ENCODE measurements at places on chromosomes 4 and X. TPM values are rescaled to one million over a fixed set of nuclear protein-coding genes. Genes with fewer than 3 reads are reported as not detected.

The WNK3 gene
- total RNA-seq, result 3.3 TPM

The ENPEP gene
- not detected for total RNA-seq

The MAGEA11 gene
- total RNA-seq, result not detected

The ZNF711 gene
- total RNA-seq, result not detected

The GABRQ gene
- not detected for total RNA-seq

The BTK gene
- total RNA-seq, result not detected

The EPHA5 gene
- not detected for total RNA-seq

The MAGEB17 gene
- total RNA-seq, result 0.55 TPM

The RASL11B gene
- not detected for total RNA-seq

The RNF175 gene
- total RNA-seq, result not detected

The TNIP2 gene
- total RNA-seq, result 74.0 TPM

The PUDP gene
- 12.4 TPM for total RNA-seq

The ZDHHC15 gene
- total RNA-seq, result not detected

The MAGEE2 gene
- total RNA-seq, result not detected

The ATP6AP1 gene
- total RNA-seq, result 132 TPM

- DNase-seq, result no peak
These were observed 1283.4 kb downstream of the PCDH7 start for GRCh38 chr4:32003548-32003947.

DNA sequence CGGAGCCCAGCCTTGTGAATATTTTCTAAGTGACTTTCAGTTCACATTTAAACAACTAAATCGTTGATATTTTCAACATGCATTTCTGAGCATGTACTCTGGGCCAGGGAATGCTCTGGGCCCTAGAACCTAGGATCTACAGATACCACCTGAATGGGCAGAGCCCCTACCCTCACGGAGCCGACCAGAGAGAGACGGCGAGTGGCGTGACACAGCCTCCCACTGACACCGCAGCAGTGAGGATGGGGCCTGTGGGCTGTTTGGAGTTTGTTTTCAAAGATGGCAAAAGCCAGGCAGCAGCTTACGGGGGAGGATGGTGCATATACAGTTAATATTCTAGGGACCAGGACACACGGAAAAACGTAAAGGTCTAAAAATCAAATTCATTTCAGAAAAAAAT lies 17.7 kb downstream of the NELFA start:
- DNase-seq, result no peak

DNA sequence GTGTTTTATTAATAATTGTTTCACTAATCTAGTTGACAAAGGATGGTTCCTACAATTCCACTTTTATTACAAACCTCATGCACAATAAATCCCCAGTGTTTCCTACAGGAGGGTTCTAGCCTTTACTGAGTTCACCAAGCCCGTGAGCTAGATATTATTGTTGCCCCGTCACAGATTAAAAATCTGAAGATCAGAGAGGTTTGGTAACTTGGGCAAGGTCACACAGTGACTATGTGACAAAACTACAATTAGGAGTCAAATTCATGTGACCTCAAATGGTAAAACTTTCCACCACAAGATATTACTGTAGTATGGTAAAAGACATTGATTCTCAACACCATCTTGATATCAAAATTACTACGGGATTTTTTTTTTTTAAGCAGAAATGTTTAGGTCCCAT lies 124.6 kb downstream of the BTC start:
- no peak for DNase-seq

DNA sequence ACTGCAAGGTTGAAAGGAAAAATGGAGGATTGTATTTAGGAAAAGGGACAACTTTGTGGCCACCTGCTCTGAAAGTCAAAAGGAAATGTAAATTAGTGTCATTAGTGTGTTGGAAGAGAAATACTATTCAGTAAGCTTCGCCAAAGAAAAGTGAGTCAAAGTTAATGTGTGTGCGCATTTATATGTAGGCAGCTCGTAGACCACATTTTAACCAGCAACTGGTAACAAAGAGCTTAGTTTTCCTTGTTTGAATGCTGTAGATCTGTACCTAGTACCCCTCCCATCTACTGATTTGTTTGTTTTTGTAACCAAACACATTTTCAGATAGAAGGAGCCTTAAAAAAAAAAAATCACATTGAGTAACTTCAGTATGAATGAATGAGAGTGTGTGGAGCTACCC lies 69.3 kb downstream of the GPAT3 start:
- DNase-seq, result no peak

DNA sequence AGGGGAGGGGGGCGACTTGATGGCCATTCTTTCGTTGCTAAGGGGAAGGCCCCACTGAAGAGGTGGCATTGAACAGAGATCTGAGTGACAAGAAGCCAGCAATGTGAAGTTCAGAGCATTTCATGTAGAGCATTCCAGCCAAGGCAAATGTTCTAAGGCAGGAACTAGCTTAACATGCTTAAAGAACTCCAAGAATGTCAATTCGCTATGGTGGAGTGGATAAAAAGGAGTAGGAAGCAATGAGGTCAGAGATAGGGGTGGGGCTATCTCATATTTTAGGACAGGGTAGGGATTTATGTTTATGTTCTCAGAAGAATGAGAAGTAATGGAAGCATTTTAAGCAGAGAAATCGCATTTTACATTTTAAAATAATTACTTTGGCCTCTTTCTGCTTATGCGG lies 130.9 kb downstream of the TTC29 start:
- peak; percentile 0 for DNase-seq

DNA sequence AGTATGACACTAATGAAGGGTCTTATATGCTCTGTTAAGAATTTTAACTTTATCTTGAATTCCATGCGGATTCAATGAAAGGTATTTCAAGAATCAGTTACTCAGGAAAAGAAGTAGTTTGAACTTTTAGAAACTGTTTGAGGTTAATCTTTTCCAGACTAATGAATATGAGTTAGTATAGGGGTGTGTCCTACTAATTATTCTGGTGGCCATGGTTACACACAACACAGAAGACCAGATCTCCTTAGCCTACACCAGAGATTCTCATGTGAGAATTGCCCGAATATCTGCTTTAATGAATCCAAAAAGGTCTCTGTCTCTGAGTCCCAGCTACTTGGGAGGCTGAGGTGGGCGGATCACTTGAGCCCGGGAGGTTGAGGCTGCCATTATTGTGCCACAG lies 100.4 kb downstream of the MMRN1 start:
- no peak for DNase-seq

GRCh38 chrX:72478853-72479252 lies 93.8 kb downstream of the HDAC8 start:
- DNase-seq, result no peak

DNA sequence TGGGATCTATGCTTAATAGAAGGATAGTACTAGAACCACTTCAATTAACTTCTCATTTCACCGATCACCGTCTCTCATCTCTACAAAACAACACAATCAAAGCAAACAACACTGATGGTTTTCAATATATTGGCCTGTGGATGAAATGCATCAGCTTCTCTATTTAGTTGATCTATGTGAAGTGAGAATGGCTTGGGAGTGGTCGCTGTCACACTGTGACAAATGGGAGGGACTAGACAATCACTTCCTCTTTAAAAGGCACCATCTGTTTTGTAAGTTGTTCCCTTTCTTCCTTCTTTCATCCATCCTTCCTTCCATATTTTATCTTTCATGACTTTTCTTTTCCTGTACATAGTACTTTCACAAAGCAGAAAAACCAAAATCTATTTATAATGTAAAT lies 23.9 kb upstream of the NWD2 start:
- DNase-seq, result no peak

GRCh38 chr4:77349364-77349763 lies 192.4 kb downstream of the CCNG2 start:
- DNase-seq, result no peak

GRCh38 chr4:152590179-152591031 lies 54.5 kb upstream of the FBXW7 start:
- DNase-seq, result peak; percentile 77

- DNase-seq, result no peak
These were observed 455.3 kb downstream of the ACTRT1 start for GRCh38 chrX:127596882-127597281.

- peak; percentile 18 for DNase-seq
These were observed 333.3 kb downstream of the PDGFC start for GRCh38 chr4:156638334-156638733.

GRCh38 chrX:7775987-7776386 lies 67.0 kb upstream of the VCX start:
- no peak for DNase-seq

- no peak for DNase-seq
These were observed 1934.2 kb upstream of the IGFBP7 start for GRCh38 chr4:59044286-59044900.

DNA sequence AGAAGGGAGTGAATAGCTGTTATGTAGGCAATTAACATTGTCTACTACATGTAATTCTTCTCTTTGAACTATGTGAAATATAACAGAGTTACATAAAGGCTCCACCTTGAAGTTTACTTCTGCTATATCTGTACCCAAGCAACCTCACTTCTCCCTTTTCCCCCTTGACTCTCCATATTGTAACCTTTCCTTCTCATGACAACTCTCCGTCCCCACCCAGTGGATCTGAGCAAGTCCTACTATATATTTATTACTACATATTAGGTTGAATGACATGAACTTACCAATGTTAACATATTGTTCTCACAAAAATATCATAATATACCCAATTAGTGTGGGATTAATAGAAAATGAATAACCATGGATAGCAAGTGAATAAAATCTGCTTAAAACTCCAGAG lies 93.2 kb upstream of the ATP8A1 start:
- no peak for DNase-seq

DNA sequence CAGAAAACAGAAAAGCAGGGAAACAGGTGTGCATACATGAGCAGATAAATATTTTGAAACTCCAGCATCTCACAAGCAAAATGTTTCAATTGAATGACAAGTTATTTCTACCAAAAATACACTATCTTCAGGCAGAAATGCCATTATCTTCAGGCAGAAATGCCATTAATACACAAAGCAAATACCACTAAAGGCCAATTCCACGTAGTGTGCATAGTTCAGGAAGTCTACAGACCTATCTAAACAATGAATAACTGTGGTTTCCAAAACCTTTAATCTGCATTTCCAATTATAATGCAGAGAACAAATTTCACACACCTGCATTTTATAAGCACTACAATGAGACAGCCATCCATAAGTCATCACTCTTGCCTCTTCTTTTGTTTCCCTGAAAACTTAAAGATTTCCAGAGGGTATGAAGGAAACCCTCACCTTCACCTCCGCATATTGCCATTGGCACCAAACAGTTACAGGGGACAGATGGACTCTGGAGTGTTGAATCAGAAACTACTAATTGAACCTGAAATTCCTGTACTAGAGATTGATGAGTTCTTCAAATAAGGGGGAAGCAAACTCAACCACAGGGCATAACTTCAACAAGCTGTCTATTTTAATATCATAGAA lies 179.0 kb downstream of the PDGFC start:
- DNase-seq, result no peak

- DNase-seq, result peak; percentile 20
These were observed 105.6 kb downstream of the APOOL start for GRCh38 chrX:85109235-85109634.

GRCh38 chrX:154605566-154605965 lies 13.5 kb downstream of the CTAG1B start:
- no peak for DNase-seq

GRCh38 chr4:104728380-104729122 lies 233.9 kb upstream of the CXXC4 start:
- peak; percentile 92 for DNase-seq

DNA sequence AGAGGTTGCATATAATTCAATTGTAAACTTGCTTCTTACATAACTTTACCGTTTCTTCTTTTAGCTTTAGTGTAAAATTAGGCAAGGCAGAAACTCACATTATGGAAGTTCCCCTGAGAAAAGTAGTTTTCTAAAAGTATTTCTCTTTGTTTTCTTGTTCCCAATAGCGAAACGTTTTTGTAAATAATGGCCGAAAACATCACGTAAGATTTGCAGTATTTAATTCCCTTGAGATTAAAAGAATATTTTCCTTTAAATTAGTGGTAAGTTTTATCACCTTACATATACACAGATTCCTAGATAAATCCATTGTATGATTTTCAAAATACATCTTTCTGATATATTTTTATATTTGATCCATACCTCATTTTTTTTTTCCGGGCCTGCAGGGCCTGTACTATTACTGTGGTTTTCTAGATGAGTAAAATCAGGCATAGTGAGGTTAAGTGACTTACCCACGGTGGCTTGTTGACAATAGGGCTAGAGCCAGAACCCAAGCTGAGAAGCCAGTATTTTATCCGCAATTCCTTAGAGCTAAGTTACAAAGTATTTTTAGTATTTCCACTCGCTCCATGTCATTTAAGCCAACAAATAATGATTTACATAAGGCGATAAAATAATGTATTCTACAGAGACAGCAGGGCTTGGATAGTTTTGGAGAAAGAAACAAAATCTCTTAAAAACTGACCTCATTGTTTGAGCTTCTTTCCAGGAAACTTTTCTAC lies 82.2 kb upstream of the VEGFC start:
- no peak for DNase-seq

GRCh38 chrX:46715530-46715929 lies 43.4 kb downstream of the SLC9A7 start:
- no peak for DNase-seq

- no peak for DNase-seq
These were observed 76.6 kb downstream of the ZNF182 start for GRCh38 chrX:47927212-47927611.

GRCh38 chr4:107444-108429 lies 16.6 kb upstream of the ZNF718 start:
- no peak for DNase-seq

DNA sequence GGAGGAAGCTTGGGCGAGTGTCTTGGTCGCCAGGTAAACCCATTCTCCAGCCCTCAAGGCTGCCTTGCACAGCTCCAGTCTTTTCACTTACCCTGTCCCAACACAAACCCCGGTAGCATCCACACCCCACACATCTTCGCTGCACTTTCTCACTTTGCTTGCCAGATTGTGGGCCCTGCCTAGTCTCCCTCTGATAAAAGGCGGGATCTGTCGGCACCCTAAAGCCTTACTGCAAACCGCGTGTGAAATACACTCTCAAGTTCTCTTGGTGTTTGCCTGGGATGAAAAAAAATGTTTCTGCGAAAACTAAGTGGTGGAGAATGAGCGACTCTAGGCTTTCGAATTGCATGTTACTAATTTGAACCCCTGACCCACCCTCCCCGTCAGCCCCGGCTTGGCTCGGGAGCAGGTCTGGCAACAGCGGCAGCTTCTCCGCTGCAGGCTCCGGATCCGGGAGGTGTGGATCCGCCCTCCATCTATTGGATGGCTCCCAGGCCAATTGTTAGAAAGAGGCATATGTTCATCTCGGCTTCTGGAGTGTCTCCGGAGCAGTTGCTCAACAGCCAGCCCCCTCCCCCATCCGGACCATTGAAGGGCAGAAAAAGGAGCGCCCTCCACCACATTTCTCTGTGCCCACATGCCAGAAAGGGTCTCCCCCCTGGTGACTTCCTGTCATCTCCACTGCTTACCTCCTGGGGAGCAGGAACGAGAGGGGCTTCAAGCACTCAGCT lies 3.0 kb upstream of the CITED1 start:
- peak; percentile 40 for DNase-seq

GRCh38 chr4:89371614-89372013 lies 64.0 kb upstream of the GPRIN3 start:
- DNase-seq, result no peak

DNA sequence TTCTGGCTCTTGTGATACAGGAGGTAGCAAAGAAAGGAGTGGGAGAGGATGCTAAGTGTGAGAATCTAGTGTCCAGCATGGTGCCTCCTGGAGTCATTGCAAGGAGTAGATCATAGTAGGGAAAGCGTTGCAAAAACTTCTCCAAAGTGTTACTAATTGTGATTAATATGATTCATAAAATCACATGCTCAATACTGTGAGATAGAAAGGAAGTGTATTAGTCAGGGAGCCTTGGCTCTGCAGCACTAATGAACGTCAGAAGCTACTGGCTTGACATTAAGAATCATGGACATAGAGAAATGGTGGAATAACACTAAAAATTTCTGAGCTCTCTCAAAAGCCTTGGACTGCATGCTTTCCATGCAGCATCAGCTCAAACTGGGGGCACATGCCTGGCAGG lies 299.1 kb downstream of the EVC2 start:
- no peak for DNase-seq

All from A172 (cell line).